Cerebellar nuclear complex (tissue), 1 donor: ENCODE measurements at places on chromosomes 13 and 19.

DNA sequence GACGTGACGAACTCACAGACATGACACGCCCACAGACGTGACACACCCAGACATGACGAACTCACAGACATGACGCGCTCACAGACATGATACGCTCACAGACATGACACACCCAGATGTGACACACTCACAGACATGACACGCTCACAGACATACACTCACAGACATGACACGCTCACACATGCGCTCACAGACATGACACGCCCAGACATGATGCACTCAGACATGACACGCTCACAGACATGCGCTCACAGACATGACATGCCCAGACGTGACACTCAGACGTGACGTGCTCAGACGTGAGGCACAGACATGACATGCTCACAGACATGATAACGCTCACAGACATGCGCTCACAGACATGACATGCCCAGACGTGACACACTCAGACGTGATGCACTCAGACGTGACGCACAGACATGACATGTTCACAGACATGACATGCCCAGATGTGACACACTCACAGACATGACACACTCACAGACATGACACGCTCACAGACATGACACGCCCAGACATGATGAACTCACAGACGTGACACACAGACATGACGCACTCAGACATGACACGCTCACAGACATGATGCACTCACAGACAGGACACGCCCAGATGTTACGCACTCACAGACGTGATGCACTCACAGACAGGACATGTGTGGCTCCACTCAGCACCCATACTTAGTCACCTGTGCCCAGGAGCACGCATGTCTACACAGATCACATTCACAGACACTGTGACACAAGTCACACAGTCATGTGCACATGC lies 8.1 kb downstream of the ERFL start:
- DNase-seq, result no peak

GRCh38 chr19:43683905-43684304 lies 13.9 kb upstream of the PLAUR start:
- DNase-seq, result no peak

DNA sequence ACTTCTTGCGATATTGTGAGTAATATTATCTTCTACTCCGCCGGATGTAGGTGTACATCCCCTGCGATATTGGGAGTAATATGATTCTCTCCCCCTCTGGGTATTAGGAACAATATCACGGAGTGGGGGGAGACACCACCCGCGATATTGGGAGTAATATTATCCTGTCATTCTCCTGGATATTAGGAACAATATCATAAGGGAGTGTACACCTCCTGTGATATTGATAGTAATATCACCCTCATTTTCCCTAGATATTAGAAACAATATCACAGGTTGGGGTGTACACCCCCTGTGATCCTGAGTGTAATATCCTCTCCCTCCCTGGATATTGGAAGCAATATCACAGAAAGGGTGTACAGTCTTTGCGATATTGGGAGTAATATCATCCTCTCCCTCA lies 64.3 kb upstream of the CEACAM21 start:
- no peak for DNase-seq

DNA sequence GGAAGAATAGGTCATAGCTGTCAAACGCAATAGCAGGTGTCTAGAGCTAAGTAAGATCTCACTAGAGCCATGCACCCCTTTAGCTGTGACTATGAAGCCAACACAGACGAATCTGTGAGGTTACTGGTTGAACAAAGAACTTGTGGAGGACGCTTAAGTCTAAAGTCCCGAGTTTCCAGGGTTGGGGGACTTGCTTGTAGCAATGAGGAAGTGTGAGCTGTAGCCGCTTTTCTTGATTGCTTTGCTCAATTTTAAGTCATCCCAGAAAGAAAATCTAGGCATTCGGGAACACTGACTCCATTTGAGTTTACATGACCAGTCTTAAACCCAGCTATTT lies 1.6 kb downstream of the GPC5 start:
- no peak for DNase-seq

- DNase-seq, result no peak
These were observed 1.3 kb upstream of the PVR start for GRCh38 chr19:44642377-44642776.

DNA sequence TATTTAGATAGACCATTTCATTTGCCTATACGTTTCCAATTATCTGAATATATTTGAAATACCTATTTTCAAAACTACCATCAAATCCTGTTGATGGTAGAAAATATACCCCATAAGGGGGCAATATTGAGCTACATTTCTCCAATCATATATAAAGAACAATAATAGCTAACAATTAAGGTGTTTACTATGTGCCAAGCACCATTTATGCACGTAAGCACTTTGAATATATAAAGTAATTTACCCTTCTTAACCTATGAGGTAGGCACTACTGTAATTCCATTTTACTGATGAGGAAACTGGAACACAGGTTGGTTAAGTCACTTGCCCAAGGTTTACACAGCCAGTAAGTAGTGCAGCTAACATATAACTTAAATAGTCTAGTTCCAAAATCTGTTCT lies 79.2 kb downstream of the UBL3 start:
- no peak for DNase-seq

GRCh38 chr19:49155005-49155819 lies at the start of gene HRC:
Gene HRC (minus strand): TSS chr19:49155396. CDS start chr19:49155237, 159 bp downstream.
- DNase-seq, result no peak

DNA sequence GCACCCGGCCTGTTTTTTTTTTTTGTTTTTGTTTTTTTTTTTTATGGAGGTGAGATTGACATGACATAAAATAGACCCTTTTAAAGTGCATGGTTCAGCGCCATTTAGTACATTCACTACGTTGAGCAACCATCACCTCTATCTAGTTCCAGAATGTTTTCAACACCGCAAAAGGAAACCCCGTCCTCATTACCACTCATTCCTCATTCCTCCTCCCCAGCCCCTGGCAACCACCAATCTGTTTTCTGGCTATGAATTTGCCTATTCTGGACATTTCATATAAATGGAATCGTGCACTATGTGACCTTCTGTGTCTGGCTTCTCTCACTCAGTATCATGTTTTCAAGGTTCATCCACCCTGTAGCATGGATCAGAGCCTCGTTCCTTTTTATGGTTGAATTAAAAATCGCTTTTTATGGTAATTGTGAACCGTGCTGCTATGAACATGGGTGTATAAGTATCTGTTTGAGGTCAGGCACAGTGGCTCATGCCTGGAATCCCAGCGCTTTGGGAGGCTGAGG lies 9.9 kb upstream of the ADGRE5 start:
- no peak for DNase-seq

DNA sequence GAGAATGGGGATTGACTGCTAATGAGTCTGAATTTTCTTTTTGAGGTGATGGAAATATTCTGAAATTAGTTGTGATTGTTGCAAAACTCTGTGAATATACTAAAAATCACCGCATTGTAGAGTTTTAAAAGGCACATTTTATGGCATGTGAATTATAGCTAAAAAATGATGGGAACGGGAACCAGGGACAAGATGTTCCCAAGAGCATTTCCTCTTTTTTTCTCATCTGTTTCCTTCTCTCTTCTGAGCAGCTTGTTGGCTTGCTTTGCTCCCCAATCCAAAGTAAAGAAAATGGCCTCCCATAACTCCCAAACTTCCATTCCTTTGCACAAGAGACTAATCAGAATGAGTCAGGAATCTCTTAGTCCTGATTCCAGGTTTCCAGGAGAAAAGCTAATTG lies 459.2 kb downstream of the TSHZ3 start:
- no peak for DNase-seq

DNA sequence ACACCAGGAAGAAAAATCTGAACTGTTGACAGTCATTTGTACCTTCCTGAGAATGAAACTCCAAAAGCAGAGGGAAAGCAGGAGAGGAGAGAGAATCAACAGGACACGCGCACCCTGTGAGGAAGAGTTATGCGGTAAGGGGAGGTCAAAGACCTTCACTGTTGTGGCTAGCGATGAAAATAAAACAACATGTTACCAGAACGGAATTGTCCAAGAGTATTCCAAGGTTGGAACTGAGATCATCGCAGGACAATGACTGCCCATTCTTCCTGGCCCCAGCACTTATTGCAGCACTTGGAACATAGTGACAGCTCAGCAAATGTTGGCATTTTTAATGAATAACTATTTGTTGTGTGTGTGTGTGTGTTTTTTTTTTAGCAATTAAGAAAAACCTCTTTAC lies 176.0 kb upstream of the TSC22D1 start:
- no peak for DNase-seq

- no peak for DNase-seq
These were observed 48.5 kb downstream of the PEX11G start for GRCh38 chr19:7440188-7440975.

- DNase-seq, result no peak
These were observed 6.0 kb upstream of the TEX30 start for GRCh38 chr13:102779436-102780159.

DNA sequence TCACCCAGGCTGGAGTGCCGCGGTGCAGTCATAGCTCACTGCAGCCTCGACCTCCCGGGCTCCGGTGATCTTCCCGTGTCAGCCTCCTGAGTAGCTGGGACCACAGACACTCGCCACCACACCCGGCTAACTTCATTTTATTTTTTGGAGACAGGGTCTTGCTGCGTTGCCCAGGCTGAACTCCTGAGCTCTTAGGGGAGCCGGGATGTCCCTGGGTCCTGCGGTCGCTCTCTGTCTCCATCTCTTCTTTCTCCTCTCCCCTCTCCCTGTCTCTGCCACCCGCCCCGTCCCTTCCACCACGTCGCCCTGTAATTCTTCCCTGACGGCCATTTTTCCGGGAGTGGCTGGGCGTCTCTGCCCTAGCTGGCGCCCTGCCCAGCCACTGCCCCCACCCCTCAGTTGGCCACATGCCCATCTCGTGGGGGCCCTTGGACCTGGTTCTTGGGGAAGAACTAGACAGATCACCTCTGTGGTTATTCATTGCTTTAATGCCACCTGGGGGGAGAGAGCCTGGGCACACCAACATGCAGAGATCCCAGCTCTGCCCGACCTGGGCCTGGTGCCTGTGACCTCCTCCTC lies 18.9 kb downstream of the ARID3A start:
- DNase-seq, result no peak

DNA sequence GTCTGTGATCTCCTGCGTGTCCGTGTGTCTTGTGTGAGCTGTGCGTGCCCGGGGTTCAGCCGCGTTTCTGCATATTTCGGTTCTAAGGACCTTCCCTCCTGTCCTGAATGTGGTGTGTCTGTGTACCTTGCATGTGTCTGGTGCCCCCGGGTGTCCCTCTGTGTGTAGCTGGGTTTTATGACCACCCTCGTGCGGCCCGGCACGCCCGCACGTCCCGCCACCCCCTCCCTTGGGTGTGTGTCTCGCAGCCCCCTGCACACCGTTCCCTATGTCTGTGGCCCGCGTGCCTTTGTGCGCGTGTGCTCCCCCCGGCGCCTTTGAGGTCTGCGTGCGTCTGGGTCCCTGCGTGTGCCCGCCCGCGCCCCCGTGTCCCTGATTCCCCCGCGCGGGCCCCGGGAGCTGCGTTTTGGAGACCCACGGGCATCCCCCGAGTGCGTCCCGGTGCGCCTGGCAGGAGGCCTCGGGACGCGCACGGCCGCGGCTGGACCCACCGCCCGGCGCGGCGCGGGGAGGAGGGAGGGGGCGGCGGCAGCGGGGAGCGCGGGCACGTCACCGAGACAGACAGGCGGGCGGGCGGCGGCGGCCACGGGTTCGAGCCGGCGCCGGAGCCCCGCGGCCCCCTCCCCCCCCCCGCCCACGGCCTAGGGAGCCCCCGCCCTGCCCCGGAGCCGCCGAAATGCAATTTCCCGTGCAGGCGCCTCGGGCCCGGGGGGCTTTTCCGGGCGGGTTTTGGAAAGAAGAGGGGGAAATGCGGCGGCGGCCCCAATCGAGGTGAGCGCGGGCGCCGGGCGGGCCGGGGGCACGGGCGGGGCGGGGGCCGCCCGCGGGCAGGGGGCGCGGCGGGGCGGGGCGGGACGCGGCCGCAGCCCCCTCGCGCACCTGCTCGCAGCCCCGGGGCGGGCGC lies 12.0 kb upstream of the NANOS3 start:
- DNase-seq, result no peak

GRCh38 chr13:99905814-99906213 lies 65.8 kb downstream of the ZIC5 start:
- no peak for DNase-seq

GRCh38 chr19:1893791-1894190 lies 8.5 kb upstream of the ABHD17A start:
- DNase-seq, result no peak

DNA sequence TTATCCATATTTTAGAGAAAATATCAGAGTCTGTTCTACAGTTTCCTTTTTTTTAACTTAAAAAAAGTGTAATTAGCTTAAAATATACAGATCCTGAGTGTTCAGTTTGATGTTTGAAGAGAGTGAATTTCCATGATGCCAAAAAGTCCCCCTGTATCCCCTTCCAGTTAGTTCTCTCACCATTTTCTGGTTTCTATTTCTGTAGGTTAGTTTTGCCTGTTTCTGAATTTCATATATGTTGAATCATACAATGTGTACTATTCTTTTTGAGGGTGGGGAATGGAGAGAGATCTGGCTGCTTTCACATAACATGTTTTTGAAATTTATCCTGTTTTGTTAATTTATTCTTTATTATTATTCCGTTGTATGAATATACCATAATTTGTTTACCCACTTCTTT lies 95.9 kb downstream of the PDS5B start:
- no peak for DNase-seq

- no peak for DNase-seq
These were observed 96.0 kb downstream of the UBL3 start for GRCh38 chr13:29754473-29754806.

GRCh38 chr19:13079542-13079986 lies 23.1 kb downstream of the LYL1 start:
- no peak for DNase-seq

DNA sequence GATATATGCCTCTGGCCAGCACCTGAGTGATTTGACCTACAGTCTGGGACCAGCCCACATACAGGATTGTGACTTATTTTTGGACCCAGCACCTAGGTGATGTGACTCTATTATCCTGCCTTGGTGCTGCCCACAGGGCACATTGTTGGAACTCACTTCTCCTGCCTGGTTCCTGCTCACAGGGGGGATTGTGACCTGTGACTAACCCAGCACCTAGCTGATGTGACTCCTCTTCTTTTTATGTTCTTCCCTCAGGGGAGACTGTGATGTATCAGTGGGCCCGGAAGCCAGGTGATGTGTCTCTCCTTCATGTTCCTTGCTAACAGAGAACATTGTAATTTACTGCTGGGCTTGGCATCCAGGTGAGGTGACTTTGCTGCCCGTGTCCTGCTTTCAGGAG lies 63.0 kb upstream of the ZNF724 start:
- no peak for DNase-seq

- no peak for DNase-seq
These were observed 81.2 kb upstream of the RAP2A start for GRCh38 chr13:97352815-97353214.

DNA sequence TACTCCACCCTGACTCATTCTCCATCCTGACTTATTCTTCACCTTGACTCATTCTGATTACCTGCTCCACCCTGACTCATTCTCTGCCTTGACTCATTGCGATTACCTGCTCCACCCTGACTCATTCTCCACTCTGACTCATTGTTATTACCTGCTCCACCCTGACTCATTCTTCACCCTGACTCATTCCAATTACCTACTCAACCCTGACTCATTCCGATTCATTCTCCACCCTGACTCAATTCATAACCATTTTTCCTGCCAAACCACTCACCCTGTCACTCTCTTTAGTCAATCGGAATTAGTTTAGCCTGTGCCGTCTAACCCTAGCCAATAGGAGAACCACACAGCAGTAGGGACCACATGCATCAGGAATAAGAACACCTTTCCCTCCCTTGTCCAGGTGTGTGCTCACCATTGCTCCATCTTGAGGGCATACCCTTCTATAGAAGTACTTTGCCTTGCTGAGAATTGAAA lies 1227.4 kb upstream of the PCDH20 start:
- DNase-seq, result no peak

- DNase-seq, result no peak
These were observed 2.1 kb downstream of the CALM3 start for GRCh38 chr19:46603195-46603637.
